ENCODE measurements at places on chromosomes 7 and 10.
A peak's percentile ranks its signal among the peaks of the same experiment; 100 is the strongest.

DNA sequence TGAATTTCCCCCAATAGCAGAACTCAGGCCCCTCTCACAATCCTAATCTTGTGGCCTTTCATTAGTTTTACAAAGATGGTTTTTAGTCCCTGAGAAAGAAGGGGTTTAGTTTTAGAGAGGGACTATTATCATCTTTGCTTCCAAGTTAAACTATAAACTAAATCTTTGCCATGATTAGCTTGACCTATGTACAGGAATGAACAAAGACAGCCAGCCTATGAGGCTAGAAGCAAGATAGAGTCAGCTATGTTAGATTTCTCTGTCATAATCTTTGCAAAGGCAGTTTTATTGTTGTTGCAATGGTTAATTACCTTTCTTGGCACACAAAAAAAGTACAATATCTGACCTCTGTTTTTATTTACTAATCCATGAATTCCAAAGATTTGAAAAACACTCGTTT is 19.1 kb downstream of the RNF133 start:
- DNase-seq = no peak

DNA sequence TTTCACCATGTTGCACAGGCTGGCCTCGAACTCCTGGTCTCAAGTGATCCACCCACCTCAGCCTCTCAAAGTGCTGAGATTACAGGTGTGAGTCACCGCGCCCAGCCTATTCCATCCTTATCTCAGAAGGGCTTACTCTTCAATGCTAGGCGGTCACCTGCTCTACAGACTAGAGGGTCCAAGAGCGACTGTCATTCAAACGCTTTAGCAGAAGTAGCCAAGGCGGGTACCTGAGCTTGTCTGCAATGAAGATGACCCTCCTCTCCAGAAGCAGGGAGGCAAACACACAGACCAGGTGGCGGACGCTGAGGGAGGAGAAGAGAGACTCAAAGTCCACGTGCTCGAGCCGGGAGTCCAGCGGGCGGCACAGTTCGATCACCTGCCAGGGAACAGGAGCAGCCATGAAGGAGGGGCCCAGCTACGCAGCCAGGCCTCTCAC is 65.1 kb upstream of the MKRN1 start:
- DNase-seq = no peak

DNA sequence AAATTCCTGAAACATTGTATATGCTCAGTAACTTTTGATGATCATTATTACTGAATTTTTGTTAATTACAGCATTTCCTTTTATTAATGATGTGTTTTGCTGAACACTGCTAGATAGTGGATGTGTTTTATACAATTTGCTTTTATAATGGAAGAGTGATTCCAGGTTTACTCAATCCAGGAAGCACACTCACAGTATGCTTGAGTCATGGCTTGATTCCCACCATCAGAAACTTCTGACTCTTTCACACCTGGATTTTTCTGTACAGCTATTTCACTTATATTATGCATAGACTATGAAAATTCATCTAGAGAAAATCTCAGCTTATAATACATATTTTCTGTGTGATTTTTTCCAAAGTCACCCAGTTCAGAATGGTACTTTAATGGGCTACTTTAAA is 1040.9 kb downstream of the GRM8 start:
- no peak for DNase-seq

DNA sequence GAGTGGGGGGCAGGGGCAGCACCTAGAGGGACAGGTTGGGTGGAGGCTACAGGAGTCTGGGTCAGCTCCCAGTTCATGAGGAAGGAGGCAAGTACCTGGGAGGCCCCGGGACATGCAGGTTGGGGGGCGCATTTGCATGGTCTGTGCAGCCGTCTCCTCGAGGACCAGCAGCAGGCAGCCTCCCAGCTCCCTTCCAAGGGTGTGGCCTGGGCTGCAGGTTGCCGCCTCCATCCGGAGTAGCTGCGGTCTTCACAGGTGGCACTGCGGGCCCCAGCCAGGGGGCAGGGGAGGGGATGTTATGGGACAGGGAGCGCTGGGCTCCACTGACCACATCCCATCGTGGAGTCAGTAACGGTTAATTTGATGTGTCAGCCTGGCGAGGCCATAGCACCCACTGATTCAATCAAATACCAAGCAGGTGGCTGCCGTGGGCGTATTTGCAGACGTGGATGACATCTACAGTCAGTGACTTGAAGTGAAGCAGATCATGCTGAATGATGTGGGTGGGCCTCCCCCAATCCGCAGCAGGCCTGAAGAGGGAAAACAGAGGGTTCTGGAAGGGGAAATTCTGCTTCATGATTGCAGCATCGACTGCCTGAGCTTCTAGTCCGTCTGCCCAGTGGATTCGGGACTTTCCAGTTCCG is 81.6 kb downstream of the PRKAG2 start:
- peak; percentile 27 for DNase-seq

DNA sequence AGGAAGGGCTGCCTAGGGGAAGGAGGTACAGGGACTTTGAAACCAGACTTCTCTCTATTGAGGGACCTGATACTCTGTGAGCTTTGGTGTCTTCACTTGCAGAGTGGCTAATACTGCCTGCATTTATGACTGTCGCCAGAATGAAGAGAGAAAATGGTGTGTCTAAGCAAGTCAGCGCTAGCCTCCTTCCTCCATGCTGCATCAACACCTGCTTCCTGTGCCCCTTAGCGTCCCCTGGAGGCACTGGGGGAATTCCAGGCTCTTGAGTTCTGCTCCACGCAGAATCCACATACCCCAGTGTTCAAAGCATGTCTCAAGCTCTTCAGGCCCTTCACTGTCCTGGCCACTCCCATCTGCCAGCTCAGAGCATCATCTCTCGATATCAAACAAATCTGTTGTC is 140.5 kb downstream of the PKD1L1 start:
- no peak for DNase-seq

GRCh38 chr7:49878089-49878488 is 104.7 kb downstream of the VWC2 start:
- no peak for DNase-seq

GRCh38 chr10:42950606-42951485 is 126.0 kb upstream of the RET start:
- DNase-seq = no peak

GRCh38 chr10:94299417-94299816 is 63.3 kb downstream of the NOC3L start:
- DNase-seq = no peak

GRCh38 chr10:70714951-70715350 is 42.6 kb downstream of the ADAMTS14 start:
- DNase-seq = no peak

GRCh38 chr7:55128693-55129394 is 110.0 kb downstream of the EGFR start:
- DNase-seq = no peak

GRCh38 chr10:48255722-48256121 is 18.8 kb downstream of the FRMPD2 start:
- DNase-seq = no peak

DNA sequence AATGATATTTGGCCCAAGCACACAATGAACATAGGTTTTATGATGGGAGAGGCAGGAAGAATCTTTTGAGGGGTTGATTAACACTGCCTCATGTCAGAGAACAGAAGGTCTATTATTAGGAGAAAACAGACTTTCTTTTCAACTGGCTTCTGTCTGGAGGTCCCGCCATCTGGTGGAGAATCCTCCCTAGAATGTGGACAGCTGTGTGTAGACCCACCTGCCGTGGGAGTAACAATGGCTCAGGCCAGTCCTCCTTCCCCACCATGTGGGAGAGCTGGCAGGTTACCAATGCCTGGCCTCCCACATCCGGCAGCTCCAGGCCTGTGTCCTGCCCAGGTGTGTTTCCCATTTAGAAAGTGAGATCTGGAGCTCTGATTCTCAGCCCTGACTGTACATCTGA is 70.4 kb upstream of the AOAH start:
- no peak for DNase-seq

DNA sequence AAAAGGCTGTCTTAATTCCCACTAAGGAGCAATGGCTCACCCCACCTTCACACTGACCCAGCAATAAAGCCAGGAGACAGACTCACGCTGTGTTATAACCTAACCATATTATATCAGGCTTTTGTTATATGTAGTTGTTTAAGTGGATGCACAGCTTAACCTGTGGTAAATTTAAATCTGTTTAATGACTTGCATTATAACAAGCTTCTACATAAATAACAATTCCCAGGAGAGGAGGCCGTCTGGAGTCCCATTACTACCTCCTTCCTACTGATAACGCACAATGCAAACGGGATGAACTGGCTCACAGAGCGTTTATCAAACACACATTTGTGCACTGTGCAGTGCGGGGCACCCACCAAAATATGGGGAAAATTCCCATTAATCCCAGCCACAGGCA is 102.1 kb upstream of the MGMT start:
- no peak for DNase-seq

DNA sequence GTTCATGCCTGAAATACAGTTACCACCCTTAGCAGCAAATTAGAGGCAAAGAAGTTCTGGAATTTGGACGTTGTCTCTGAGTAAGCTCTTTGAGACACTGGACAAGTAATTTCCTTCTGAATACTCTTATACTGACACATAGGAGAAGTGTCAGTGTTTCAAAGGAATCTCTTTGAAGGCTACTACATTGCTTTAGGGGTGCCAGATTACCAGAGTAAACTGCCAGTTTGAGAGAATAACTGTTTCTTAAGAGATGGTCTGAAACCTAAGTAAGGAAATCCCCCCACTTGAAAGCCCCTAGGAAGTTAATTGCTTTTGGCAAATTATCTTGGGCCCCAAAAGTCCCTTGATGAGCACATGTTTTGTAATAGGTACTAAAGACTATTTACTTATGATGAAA is 3.4 kb downstream of the FAS start:
- no peak for DNase-seq

GRCh38 chr7:137718355-137718754 is 128.4 kb downstream of the DGKI start:
- DNase-seq = no peak

GRCh38 chr7:34143402-34143801 is 238.1 kb downstream of the BMPER start:
- DNase-seq = no peak

- no peak for DNase-seq
These were observed 70.6 kb downstream of the WAPL start for GRCh38 chr10:86450806-86451603.

DNA sequence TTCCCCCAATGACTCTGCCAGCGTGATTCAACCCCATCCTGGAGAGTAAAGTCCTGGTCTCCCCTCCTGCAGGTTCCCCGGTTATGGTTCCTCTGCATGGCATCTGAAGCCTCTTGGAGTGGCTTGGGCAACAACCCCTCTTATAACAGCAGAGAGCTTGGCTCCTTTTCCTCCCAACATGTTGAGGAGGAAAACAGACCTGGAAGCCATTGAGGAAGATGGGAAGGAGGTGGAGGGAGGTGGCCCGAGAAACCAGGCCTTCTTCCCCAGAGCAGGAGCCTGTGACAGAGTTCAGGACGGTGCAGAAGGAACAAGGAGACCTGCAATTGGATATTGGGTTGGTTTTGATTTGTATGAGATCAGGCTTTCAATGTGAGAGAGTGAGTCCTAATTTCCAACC is 184.0 kb upstream of the ADCY1 start:
- DNase-seq = no peak

GRCh38 chr7:2824678-2825461 is 19.2 kb downstream of the GNA12 start:
- DNase-seq = no peak

GRCh38 chr10:4758256-4758655 is 67.8 kb upstream of the AKR1E2 start:
- no peak for DNase-seq

DNA sequence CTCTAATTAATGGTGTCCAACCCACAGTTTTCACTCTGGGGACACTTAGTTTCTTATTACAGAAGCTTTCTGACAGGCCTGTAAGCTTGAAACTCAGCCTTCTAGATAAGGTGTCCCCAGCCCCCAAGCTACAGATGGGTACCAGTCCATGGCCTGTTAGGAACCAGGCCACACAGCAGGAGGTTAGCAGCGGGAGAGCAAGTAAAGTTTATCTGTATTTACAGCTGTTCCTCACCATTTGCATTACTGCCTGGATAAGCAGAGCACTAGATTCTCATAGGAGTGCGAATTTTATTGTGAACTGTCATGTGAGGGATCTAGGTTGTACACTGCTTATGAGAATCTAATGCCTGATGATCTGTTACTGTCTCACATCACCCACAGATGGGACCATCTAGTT is 93.7 kb downstream of the TMEM26 start:
- no peak for DNase-seq

DNA sequence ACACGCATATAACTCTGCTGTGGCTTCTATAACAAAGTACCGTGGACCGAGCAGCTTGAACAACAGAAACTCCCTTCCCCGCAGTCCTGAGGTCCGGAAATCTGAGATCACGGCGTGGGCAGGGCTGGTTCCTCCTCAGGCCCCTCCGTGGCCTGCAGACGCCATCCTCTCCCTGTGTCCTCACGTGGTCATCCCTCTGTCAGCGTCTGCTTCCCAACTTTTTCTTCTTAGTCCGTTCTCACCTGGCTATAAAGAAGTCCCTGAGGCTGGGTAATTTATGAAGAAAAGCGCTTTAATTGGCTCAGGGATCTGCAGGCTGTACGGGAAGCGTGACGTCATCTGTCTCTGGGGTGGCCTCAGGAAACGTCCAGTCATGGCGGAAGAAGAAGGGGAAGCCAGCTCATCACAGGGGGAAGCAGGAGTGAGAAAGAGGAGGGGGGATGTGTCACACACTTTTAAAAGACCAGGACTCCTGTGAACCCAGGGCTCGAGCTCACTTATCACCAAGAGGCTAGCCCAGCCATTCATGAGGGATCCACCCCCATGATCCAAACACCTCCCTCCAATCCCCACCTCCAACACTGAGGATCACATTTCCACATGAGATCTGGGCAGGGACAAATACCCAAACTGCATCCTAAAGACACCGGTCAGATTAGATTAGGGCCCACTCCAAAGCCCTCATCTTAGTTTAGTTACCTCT is 91.2 kb upstream of the INSIG1 start:
- peak; percentile 84 for DNase-seq

GRCh38 chr7:95622859-95623258 is 26.5 kb upstream of the PDK4 start:
- DNase-seq = no peak

GRCh38 chr7:73526896-73527821 is 5.1 kb upstream of the BAZ1B start:
- peak; percentile 21 for DNase-seq

- no peak for DNase-seq
These were observed 34.4 kb downstream of the HSPA12A start for GRCh38 chr10:116707981-116708380.

DNA sequence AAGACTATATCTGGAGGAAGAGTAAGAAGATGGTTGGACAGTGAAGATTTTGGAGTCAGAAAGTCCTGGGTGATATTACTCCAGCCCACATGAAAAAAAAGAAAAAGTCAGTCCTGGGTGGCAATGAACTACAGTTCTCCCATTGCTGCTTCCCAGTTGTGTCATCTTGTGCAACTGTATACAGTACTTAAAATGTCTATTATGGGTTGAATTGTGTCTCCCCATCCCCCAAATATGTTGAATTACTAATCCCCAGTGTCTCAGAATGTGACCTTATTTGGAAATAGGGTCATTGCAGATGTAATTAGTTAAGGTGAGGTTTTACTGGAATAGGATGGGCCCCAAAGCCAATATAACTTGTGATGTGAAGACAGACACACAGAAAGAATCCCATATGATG is 15.6 kb downstream of the SEC23IP start:
- DNase-seq = no peak

- DNase-seq = no peak
These were observed 7.7 kb upstream of the COBL start for GRCh38 chr7:51324206-51324898.

GRCh38 chr10:5862360-5862961 is 27.2 kb downstream of the ANKRD16 start:
- no peak for DNase-seq

All from CD4-positive, alpha-beta T cell treated with Interleukin-6 for 4 hours (primary cell).